T-helper 2 cell treated with Interferon-gamma antibody and Interleukin-4, amounts not matched to agents 5 μg/mL and 100 μg/mL, for 36 hours (primary cell): ENCODE measurements at places on chromosomes 12 and 14.

DNA sequence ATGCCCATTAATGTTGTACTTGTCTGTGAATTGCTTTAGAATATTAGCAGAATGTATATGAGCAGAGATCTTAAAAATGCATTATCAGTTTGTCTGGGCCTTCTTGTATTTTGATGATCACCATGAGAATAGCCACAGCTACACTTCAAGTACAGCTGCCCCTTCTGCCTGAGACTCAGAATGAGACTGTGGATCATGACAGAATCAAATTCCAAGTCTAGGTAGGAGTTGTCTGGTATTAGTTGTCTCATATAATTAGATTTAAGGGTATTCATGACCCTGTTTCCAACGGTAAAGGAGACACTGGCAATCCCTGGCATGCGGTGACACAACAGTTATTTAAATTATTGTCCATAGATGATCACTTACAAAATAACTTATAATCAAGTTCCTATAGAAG, 18.3 kb upstream of the SMIM10L1 start:
- DNase-seq = no peak

DNA sequence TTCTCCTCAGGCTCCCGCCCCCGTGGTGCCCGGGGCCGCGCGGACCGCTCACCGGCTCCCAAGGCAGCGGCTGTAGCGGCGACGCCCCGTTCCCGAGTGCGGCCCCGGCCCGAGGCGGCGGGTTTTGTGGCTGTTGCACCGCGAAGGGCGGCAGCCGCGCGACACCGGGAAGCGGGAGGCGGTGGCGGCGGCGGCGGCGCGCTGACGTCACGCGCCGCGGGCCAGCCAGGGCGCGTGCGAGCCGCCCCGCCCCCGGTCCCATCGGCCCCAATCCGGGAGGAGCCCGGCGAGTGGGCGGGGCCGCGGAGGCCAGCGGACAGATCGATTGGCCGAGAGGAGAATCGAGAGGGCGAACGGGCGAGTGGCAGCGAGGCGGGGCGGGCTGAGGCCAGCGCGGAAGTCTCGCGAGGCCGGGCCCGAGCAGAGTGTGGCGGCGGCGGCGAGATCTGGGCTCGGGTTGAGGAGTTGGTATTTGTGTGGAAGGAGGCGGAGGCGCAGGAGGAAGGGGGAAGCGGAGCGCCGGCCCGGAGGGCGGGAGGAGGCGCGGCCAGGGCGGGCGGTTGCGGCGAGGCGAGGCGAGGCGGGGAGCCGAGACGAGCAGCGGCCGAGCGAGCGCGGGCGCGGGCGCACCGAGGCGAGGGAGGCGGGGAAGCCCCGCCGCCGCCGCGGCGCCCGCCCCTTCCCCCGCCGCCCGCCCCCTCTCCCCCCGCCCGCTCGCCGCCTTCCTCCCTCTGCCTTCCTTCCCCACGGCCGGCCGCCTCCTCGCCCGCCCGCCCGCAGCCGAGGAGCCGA, at the start of gene YY1:
TSS of gene YY1 (plus strand) at position 726 of the 792 bp plus-strand sequence. CDS start 101 bp downstream, outside the sequence.
- DNase-seq = peak; percentile 100

- DNase-seq = no peak
Measured at GRCh38 chr14:69917287-69917686, 38.1 kb downstream of the SMOC1 start.

DNA sequence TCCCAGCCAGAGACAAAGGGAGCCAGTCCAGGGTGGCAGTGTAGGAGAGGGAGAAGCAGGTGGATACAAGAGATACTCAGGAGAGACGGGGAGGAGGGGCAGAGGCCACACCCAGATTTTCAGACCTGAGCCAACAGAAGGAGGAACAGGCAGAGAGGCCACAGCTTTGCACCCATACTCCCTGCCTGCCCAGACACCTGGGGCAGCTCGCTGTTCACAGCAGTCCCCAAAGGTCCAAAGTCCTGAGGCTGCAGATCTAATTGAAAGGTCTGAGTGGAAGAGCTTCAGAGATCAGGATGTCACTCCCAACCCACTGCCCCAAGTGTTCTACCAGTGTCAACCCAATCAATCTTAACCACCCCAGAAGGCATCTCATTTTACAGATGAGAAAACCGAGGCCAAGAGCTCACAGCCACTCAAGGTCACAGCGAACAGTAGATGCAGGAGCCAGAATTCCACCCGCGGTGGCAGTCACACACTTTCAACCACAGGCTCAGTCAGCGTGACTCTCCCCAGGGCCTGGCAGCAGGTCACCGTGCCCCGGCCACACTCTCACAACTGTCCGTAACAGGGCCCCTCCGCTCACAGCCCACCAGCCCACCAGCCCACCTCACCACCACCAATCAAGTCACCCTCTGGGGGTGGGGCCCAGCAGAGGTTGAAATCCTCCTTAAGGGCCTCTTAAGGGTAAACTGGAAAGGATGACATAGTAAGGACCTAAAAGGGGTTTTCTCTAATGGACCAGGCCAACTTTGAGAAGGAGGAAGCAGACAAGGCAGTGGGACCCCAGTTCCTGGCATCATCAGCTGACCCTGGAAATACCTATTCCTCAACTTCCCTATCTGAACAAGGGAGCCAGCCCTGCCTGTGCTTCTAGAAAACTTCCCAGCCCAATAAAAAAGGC, 33.3 kb downstream of the ACTN1 start:
- DNase-seq = no peak

- DNase-seq = peak; percentile 89
Measured at GRCh38 chr12:104288635-104289274, 14.8 kb upstream of the EID3 start.

DNA sequence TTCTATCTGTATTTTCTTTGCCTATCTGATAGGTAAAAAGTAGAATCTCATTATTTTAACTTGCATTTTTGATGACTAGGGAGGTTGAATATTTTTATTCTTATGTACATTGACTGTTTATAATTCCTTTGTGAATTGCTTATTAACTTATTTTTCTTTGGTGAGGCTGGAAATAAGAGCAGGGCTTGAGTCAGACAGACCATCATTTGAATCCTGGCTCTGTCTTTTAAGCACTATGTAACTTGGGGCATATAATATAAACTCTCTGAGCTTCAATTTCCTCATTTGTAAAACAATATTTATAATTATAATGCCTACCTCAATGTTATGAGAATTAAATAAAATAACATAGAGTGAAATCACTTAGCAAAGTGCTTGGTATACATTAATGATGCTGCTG, 108.9 kb downstream of the MSRB3 start:
- no peak for DNase-seq

DNA sequence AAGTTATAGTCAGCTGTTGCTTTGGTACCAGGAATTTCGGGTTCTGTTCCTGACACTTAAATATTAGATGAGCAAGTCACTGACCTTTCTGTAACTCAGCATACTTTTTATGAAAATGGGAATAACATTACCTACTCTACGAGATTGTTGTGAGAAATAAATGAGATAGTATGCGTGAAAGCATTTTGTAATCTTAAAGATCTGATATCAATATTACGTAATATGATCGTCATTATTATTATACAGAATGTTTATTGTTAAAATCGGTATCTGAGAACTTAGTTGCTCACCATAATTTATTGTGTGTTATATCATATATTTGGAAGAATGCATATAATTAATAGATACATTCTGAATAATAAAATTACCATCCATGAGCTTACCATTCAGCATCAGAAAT, 6.1 kb upstream of the NECAP1 start:
- DNase-seq = no peak

- DNase-seq = no peak
Measured at GRCh38 chr12:56978397-56979138, 21.2 kb upstream of the RDH16 start.
